ENCODE measurements at places on chromosomes 4 and X. TPM values are rescaled to one million over a fixed set of nuclear protein-coding genes. Genes with fewer than 3 reads are reported as not detected.

Gene P2RY8
- total RNA-seq: 0.82 TPM

Gene TEX13D
- total RNA-seq: not detected

Gene DRP2
- total RNA-seq: 2.1 TPM

Gene ASB9
- 4.0 TPM for total RNA-seq

Gene SPANXN3
- not detected for total RNA-seq

Gene GYPE
- 0.51 TPM for total RNA-seq

Measured in tongue (tissue), 3 donors.